ENCODE measurements at places on chromosomes 4 and X.

- no peak for DNase-seq
Observed at GRCh38 chrX:2466876-2467656, 33.7 kb downstream of the DHRSX start.

DNA sequence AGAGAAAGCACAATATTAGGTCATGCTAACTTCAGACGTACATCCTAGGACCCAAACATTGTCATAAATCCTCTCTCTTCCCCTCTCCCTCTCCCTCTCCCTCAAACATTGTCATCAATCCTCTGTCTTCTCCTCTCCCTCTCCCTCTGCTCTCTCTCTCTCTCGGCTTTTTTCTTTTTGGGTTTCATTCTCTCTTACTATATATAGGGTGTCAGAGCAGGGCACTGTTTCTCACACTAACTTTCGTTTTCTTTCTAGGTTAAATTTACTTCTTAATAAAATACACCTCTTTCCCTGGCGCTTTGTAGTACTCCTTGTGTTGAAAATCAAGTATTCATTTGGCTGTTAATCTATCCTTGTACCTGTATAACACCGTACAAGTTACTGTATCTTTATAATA is 37.0 kb upstream of the HERC5 start:
- no peak for DNase-seq

DNA sequence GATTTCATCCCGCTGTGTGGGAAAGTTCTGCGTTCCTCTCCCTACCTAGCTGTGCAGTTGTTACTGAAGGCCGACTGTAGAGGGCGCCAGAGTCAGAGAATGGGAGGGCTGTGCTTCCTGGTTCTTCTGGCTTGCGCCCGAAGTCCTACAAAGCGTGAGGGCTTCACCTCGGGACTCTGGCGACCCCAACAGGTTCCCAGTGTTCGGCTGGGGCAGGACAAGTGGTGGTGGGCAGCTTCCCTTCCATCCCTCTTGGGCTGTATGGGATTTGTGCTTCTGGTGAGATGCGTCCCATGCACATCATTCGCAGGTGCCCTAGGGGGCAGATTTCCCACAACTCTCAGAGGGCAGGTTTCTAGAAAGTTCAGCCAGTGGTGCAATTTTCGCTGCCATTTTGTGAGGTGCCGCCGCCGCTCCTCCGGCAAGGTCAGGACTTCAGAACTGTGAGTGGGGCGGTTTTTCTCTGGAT is 27.3 kb downstream of the CT45A1 start:
- DNase-seq = no peak

DNA sequence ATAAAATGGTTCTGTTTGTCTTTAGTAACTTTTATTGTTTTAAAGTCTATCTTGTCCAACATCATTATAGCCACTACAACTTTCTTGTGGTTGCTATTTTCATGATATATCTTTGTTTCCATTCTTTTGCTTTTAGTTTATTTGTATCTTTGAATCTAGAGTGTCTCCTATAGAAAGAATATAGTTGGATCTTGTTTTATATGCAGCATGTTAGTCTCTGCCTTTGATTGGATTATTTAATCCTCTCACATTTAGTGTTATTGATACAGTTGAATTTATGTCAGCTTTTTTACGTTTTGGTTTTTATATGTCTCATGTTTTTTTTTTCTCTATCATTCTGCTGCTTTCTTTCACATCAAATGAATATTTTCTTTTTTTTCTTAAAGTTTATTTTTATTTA is 98.1 kb downstream of the VSIG4 start:
- no peak for DNase-seq

GRCh38 chrX:97494756-97495372 is 611.2 kb downstream of the RPA4 start:
- DNase-seq = no peak

DNA sequence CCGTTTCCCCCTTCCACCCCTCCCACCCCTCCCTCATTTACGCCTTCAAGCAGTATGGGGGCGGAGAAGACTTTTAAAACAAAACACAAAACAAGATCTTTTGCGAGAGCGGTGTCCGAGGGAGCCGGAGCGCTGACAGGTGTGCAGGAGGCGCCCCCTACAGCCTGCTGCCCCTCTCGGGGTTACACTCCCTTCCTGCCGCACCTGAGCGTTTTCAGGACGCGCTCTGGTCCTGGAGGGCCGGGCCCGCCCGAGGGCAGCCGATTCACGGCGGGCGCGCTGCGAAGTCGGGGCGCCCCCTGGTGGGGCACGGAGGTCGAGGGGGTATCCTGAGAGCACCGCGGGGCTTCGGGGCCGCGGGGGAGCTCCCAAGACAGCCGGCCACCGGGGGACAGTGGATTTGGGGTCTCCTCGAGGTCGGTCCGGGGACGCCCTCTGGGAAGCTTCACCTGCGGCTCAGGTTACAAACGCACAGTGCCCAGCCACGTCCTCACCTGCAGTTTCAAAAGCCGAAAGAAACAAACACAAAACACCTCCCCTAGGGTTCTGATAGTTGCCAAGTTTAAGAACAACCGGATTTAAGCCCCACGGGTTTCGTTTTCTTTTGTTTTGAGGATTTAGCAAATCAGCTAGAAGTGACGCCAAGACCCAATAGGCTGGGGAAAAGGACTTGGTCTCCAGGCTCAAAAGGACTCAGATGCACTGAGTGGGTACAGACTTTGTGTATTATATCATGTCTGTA is 8.0 kb upstream of the NEUROG2 start:
- peak; percentile 72 for DNase-seq

Data from right kidney (tissue), 9 donors.